ENCODE measurements at places on chromosomes 16 and 17.

- DNase-seq: no peak
Observed at GRCh38 chr16:26269673-26270072, 577.9 kb downstream of the HS3ST4 start.

GRCh38 chr16:60930291-60930690, 1105.9 kb downstream of the CDH8 start:
- DNase-seq: no peak

GRCh38 chr17:39687101-39687545, 734 bp downstream of the PGAP3 start:
- DNase-seq: no peak

DNA sequence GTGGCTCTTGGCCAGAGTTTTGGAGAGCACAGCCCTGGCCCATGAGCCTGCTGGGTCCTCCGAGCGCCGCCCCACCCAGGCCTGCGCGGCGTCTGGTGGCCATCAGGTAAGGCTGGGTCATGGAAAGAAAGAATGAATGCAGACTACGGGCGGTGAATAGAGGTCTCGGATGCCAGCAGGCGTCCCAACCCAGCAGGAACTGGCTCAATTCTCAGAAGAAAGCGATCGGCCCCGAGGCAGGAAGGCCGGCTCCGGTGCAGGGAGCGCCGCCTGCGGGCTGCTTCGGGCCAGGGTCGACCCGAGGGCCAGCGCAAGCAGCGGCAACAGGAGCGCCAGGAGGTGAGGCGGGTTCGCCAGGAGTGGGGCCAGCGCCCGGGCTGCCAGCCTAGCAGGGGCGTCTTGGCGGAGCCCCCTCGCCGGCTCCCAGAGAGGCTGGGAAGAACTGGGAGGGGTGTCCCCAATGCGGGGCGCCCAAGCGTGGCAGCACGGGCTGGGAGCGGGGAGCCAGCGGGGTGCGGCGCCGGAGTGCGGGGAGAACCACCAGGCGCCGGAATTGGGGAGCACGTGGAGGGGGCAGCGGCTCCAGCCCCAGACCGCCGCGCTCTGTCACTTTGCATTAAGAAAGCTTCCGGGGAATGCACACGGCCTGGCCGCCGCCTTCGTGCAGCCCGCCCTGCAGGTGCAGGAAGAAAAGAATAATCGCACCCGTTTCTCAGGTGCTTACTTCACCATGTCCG, 7.1 kb upstream of the TMC5 start:
- DNase-seq: no peak

- no peak for DNase-seq
Observed at GRCh38 chr17:2083613-2084035, 28.7 kb downstream of the HIC1 start.

GRCh38 chr17:10034719-10035475, 129.8 kb upstream of the RCVRN start:
- DNase-seq: no peak

DNA sequence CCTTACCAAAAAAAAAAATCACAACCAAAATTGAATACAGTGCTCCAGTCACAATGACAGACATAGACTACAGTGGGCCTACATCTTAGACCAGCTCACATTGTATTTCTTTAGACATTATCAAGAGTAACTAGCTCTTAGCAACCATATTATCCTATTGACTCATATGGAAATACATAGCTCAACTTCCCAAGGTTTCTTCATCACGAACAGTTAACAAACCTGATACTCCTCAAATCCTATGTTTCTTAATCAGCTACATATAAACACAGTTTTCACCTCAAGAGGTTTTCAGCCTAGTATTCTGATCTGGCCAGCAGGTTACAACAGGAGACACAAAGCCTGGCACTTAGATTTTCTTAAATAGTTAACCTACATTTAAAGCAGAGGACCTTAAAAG, 29.7 kb downstream of the CMC2 start:
- no peak for DNase-seq

GRCh38 chr16:5044011-5044540, 10.3 kb upstream of the NAGPA start:
- peak; percentile 6 for DNase-seq
